Activated effector memory CD4-positive, alpha-beta T cell treated with Interleukin-2 at 50 U/mL for 16 hours (primary cell): ENCODE measurements at places on chromosomes 4 and X.

GRCh38 chrX:81957900-81958545, 756.1 kb downstream of the SH3BGRL start:
- DNase-seq: no peak

- DNase-seq: no peak
Measured at GRCh38 chrX:2183193-2183725, 317.5 kb downstream of the DHRSX start.

DNA sequence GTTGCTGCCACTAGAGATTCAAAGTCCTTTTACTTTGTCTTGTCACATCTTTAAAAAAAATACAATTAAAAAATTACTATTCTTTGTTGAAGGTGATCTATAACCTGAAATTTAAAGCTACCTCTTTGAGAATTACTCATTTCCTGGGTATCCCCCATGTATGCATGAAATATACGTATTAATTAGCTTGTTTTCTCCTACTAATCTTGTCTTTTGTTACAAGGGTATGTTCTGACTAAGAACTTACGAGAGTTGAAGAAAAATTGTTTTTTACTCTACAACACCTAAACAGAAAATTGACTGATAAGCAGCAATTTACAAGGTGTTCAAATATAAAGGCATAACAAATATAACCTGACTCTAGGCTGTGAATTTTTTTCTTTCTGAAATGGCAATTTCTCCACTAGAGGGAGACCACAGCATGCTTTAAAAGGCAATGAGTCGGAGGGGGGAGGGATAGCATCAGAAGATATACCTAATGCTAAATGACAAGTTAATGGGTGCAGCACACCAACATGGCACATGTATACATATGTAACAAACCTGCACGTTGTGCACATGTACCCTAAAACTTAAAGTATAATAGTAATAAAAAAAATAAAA, 249.6 kb downstream of the OPHN1 start:
- DNase-seq: no peak

DNA sequence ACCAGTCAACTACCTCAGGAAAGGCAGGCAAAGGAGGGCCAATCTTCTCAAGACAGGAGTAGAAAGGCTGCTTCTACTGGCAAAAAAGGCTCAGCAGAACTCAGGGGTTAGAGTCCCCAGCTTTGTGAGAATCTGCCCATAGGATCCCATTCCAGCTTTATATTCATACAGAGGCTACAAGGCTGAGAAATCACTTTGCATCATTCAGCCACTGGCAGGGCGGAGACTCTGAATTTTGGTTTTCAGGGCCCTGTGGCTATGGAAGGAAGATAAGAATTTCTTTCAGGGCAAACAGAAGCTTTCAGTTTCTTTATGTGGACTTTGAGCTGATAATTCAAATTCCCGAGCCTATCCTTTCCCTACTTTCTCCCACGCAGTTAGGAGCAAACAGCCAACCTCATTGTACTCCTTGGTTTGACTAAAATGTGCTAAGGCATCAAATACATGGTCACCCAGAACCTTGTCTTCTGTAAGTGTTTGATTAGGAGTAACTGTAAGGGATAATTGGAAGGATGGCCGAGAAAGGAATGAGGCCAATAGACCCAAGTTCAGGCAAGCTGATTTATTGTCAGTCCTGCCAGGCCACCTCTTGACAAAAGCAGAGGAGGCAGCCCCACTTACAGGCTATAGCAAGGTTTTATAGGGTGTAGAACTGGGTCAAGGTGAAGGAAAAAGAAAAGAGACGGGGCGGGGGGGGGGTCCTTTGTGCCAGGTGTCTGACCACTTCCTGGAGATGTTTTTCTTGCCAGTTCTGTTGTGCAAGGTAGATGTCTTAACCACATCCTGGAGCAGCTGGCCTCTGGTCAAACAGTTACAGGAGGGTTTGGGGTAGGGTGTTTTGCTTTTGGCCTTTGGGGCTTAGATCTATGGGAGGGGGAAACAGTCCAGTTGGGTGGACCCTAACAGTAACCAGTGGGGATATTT, 165.3 kb upstream of the PPP1R2C start:
- DNase-seq: peak; percentile 39

DNA sequence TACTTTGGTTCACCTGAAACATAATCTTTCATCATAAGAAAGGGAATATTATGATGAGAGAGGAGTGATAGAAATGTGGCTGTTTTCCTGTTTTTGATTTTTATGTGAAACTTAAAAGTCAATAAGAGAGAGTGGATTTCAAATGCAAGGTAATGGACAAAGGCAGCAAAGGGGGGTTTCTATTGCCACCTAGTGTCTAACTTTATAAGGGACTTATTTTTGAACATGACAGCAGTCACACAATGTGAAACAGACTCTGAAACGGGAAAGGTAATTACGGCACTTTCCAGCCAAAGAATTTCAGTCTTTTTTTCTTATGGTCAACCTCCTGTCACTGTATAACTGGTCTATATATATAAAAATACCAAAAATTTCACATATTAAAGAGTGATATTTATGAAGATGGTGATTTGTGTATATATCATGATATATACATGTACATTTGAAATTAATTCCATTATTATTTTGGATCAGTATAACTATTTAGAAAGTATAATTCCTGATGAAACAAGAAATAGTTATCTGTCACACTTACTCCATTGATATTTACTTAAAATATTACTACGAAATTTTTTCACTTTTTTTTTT, 127.1 kb downstream of the FBXO8 start:
- no peak for DNase-seq

DNA sequence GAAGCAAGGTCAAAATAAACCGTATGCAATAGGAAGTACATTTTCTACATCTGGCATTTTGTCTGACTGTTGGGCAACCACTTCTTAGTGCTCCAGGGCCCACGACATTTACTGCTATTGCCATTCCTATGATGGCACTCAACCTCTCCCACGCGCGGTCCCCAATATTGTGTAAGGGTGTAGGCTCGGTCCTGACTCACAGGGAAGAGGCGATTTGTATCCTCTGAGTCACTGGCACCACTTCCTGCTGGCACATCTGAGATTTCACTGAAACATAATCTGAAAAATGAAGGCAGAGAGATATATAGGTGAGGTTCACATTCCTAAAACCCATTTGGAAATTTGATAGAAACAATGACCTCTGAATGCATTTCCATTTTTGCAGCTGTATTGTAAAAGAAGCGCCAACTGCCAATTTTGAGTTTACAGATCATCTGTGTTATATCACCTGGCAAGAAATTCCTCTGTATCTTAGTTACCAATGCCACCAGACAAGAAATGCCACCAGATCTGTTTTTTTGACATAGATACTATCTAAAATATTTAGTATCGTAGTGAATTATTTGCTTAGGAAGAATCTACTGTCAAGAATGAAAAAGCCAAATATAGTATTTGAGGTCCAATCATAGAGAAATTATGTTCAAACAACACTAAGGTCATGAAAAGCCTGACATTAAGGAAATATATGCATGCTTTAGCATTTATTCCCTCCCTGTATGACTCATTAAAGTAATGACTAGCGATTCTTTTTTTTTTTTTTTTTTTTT, 9.8 kb downstream of the EREG start:
- DNase-seq: no peak

DNA sequence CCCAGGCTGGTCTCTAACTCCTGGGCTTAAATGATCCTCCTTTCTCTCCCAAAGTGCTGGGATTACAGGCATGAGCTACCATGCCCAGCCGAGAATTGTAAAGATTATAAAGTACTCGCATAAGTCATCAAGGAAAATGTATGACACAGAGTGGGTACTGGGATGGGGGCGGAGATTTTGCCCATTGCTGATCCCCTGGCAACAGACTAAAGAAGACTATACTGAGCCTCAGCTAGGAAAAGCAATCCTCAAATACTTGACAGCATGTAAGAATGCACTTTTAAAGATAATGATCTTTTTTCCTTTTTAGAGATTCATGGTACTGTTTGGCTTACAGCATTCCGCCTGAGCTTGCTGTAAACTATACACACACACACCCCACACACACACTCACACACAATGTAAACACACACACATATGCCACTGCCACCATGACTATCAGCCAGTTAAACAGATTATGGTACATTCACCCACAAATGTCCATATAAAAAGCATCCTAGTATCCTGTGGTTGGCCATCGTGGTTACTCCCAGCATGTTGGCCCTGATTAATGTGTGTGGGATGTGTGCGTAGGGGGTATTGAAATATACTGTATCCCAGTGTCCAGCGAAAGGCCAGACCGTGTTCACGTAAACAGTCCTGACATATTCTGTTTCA, 113.0 kb downstream of the AMELX start:
- DNase-seq: no peak

DNA sequence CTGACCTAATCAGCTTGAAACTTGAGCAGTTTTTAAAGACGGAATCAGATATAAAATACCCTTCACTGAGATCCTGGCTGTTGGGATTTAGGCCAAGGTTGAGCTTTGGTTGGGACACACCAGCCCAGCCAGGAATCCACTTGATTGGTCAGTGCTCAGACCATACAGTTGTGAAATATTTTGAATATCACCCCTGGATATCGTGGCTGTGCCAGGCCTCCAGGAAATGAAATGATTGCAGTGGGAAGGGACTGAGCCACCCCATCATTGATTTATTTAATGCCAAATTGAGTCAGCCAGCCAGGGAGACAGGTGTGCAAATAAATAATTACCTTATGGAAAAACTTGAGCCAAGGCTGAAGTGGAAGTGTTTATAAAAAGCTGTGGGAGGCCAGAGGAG, 128.4 kb upstream of the SCML1 start:
- no peak for DNase-seq

- DNase-seq: no peak
Measured at GRCh38 chr4:78749972-78750727, 26.0 kb upstream of the BMP2K start.

- no peak for DNase-seq
Measured at GRCh38 chrX:75086731-75087195, 69.3 kb downstream of the ABCB7 start.

DNA sequence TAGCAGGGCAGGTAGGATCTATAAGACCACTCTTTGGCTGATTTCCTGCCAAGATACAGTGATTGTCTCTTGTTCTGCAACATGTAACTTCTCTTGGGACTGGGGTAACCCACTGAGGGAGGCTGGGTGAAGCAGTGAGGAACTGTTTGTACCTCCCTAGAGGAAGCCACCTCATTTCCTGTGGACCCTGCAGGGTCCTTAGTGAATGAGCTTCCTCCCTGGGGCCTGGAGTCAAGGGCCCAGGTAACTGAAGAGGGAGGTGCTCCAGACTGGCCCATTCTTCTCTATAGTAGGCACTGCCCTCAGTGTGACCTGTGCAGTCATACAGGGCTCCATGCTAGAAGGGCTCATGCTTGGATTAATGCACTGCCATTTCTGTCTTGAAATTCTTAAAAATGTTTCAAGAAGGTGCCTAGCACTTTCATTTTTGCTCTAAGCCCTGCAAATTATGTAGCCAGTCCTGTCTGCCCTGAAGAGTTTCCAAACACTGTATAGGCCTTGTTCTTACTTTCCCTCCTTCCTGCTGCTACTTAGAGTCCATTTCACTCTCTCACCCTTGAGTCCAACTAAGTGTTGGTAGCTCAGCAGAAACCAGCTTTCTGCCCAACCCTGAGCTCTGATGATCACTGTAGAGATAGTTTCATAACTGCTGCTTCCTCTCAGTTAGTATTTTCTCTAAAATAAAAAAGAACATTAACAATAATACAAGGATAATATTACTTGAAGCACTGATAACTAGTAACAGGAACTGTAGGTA, 8.5 kb upstream of the GRIA3 start:
- DNase-seq: no peak
